Stimulated activated CD8-positive, alpha-beta memory T cell treated with anti-CD3 and anti-CD28 coated beads, Interleukin-7, amount 100 ng/mL, for 1 hour (primary cell): ENCODE measurements at places on chromosomes 3 and 15.

DNA sequence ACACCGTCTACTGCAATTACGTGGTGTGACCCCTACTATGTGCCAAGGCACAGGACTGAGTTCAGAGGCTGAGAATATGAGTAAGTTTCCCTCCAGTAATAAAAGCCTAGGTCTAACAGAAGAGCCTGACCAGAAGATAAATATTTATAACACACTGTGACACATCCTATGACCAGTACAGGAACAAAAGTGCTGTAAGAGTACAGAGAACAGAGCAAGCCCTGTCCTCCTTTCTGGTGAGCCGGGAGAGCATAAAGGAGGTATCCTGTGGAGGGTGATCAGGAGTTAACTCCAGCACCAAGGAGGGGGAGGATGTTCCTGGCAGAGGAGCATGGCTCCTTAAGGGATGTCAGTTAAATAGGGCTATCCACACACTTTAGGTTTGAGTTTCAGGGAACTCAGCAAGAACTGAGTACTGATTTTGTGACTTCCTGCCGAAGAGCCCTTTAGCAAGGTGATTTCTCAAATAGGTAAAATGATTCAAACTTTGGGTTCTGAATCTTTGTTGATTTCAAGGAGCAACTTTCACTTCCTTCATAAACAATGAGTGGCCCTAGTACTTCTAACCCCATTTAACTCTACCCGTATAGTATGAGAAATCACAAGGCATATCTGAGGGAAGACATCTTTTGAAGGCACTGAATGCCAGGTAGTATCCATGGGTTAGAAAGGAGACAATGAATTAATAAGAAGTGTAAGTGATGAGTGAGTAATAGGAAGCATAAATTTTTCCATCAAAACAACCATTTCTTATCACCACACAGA lies 198.0 kb downstream of the THRB start:
- DNase-seq, result no peak

- no peak for DNase-seq
Observed at GRCh38 chr3:72373139-72373538, 475.1 kb downstream of the SHQ1 start.

DNA sequence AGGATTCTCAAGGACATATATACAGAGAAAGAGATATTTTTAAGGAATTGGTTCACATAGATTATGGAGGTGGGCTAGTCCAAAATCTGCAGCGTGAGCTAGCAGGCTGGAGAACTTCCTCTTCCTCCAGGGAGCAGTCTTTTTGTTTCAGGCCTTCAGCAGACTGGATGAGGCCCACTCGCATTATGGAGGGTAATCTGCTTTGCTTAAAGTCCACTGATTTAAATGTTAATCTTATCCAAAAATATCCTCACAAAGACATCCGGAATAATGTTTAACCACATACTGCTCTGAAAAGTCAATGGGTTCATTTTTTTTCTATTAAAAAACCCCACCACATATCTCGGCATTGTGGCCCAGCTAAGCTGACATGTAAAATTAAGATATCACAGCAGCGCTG lies 22.2 kb upstream of the NRROS start:
- DNase-seq, result no peak

DNA sequence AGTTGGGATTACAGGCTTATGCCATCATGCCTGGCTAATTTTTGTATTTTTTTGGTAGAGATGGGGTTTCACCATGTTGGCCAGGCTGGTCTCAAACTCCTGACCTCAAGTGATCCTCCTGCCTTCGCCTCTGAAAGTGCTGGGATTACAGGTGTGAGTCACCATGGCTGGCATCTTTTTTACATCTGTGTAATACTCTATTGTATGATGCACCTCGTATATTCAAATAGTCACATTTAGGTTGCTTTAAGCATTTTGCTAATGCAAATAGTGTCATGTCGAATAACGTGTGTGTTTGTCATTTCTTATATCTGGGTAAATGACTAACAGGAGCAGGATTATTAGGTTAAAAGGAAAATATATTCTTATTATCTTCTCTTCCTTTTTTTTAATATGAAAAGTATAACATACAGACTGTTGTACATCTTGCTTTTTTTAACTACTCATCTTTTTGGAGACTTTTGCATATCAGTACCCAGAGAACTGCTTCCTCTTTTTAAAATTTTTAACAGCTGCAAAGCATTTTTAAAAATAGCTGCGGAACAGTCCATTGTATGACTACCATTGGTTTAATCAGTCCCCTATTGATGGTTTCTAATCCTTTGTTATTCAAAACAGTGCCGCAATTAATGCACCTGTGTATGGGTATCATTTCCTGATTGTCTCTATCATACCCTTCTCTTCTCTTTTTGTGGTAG lies 13.4 kb downstream of the SCAMP5 start:
- no peak for DNase-seq

- no peak for DNase-seq
Observed at GRCh38 chr3:24311881-24312280, 182.8 kb downstream of the THRB start.

DNA sequence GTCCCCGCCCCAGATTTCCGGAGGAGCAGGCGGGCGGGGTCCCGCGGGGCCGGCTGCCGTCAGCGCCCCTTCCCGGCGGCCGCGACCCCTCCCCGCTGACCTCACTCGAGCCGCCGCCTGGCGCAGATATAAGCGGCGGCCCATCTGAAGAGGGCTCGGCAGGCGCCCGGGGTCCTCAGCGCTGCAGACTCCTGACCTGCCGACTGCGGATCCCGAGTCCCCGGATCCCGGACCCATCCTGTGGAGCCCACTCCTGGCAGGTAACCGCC lies at the start of gene TRH:
Gene TRH, plus strand, starts transcription at position 157 of the 269 bp plus-strand sequence. CDS start 1,097 bp downstream, outside the sequence.
- no peak for DNase-seq

DNA sequence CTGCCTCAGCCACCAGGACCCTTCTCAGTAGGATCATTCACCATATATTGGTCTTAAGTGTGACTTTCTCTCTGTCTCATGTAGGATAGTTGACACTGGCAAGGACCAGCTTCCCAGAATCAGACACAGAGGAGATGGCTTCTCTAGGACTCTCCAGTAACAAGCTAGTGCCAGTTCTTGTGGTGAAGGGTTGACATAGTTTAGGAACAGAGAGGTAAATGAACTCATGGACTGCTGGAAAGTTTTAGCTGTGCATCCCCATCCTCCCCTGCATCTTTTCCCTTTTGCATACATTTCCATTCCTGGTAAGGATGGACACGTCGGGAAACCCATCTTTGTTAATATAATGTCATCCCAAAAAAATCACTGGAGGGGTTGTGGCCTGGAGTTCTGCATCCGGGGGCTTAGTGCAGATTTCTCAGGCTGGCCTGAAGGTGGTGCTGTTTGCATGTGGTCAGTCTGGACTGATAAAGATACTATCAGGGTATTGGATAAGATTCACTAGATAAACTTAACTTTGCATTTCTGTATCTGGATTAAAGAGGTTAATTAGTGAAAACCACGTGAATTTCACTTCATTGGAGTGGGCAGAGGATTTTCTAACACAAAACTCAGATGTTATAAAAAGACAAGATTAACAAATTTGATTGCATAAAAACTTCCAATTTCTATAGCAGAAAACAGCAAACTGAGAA lies 110.8 kb downstream of the TBC1D2B start:
- DNase-seq, result no peak

DNA sequence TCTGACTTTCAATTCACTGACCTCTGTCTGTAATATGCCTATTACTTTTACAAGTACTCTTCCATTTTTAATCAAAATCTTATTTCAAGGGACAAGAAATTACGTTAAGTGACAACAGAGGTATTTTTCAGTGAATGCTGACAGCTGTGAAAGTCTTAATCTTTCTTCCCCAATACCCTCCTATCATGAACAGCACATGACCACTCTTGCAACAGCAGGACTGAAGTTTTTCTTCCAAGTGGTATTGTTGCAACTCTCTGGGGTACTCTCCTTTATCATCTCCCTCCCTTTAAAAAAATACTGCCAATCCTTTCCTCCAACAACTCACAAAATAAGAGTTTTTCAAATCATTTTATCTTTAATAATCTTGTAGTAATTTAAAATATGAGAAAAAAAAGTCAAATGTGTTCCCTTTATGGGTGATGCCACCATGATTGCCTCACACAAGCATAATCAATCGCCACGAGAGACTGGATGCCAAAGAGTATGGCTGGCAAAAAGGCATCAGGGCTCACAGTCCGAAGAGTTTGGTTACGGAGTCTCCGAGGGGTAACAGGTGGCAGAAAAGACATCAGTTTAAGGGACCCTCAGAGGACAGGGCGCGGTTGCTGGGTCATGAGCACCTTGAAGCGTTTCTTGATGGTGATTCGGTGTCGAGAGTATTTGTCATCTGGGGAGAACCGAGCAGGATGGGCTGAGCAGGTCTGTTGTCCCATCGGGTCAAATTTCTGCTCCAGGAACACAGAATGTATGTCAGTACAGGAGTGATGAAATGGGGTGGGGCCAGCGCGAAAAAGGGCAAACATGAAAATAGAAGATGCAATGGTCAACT lies 1.3 kb downstream of the NOP10 start:
- no peak for DNase-seq

DNA sequence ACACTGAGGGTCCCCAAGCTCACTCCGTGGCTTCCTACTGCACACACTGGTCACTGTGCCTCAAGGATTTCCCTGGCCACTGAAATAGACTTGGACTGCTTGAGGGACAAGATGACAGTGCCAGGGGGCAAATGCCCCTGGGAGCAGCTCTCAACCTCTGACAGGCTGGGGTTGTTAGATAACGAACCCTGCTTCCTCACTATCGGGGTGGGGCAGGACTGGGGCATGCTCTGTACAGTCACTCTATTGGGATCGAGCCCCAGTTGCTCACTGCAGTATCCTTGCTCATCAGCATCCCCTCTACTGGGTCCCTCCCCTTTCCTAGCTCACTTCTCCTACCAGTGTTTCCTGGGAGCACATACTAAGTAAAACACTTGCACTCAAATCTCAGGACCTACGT lies 610.8 kb downstream of the NTRK3 start:
- DNase-seq, result no peak

GRCh38 chr15:56052395-56053045 lies 59.1 kb upstream of the NEDD4 start:
- DNase-seq, result no peak

DNA sequence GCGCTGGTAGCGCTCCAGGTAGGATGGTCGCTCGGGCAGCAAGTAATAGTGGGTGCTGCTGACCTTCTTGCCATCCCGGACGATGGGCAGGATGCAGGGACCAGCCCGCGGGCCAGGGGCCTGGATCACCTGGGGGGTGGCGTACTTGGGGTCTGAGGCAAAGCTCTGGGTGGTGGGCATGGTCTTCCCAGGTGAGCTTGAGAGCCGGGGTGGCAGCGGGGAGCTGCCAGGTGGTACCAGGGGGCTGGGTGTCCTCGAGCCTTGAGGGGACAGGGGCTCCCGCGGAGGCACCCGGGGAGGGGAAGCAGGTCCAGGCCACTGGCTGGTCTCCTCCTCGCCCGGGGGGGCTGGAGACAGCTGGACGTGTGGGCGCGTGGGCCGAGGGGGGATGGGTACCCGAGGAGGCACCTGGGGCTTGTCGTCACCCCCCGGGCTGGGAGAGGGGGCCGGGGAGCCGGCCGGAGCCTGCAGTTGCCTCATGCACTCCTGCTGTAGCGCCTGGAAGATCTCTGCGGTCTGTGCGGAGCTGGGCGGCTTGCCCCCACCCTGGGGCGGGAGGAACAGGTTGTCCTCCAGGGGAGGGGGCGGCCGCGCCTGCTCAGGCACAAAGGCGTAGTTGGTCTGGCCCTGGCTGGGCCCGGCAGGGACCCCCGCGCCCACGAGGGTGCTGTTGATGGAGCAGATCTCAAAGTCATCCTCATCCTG lies 40.6 kb downstream of the TNK2 start:
- DNase-seq, result no peak

- no peak for DNase-seq
Observed at GRCh38 chr15:22253676-22254408, 173.5 kb downstream of the OR4M2 start.

GRCh38 chr3:172444821-172445220 lies 3.4 kb downstream of the GHSR start:
- no peak for DNase-seq

GRCh38 chr3:31892916-31893573 lies 88.0 kb downstream of the OSBPL10 start:
- no peak for DNase-seq

DNA sequence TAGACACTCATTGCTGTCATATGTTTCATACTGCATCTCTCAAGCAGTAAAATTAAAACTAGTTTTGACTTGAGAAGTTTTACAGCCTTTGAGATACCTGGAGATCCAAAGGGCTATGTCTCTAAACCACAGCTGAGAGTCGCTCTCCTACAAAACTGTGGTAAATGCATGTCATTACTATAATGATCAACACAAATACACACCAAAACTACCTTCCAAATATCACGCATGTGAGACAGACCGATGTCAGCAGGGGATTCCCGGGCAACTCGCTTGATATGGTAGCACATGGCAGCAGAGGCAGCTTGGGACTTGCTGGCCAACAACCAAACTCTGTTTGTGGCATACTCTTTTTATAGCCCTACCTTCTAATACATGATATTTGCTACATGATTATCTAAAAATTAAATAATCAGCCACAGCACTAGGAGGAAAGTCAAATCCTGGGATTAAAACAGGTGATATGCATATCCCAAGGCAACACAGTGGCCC lies 56.3 kb downstream of the PDZRN3 start:
- DNase-seq, result no peak

DNA sequence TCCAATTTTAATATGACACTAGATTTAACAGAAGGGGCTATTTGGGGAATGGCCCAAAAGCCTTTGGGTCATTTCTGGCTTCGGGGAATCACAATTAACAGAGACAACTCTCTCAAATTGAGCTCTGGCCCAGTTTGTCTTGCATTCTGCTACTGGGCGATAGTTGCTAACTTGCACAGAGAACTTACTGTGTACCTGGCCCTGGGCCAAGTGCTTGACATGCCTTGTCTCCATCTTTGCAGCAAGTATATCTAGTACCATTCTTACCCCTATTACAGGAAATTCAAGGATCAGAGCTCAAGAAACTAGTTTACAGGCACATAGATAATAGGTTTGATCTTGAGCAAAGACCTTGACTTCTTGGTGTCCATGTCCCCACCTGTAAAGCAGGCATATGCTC lies 175.7 kb downstream of the TMEM108 start:
- DNase-seq, result no peak

- no peak for DNase-seq
Observed at GRCh38 chr15:40766906-40767837, 2.6 kb upstream of the C15orf62 start.
